NCI-H2171 treated with DMSO at 0.1 percent for 48 hours (cell line): ENCODE measurements at places on chromosomes 1 and 21.
A peak's percentile ranks its signal among the peaks of the same experiment; 100 is the strongest.

DNA sequence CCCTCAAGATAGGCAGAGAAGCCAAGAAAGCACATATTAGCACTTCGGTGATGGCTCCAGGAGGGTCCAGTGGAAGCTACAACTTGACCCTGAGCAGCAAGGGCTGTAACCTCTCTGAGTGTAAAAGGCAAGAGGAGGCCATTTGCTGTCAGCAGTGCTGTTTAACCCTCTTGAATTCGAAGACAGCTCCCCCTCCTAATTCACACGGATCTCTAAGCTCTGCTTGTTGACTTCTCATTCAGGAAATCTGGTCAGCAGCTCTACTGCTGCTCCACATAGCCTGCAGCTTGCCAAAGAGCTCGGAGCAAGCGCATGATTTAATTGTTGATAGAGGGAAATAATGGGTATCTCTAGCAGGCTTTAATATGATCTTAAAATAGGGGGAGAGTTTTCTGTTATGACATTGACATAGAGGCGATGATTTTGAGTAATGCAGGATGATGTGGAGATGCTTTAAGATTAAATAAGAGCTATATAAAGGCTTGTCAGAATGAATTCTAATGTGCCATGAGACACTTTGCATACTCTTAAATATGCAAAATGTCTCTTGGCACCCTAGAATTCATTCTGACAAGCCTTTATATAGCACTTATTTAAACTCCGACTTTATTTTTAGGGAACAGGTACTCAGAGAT lies 79.4 kb upstream of the USH2A start:
- no peak for DNase-seq

- no peak for DNase-seq
These were observed 95.2 kb downstream of the CAMK2N1 start for GRCh38 chr1:20390589-20391331.

GRCh38 chr1:7610106-7610731 lies 160.9 kb upstream of the VAMP3 start:
- no peak for DNase-seq

DNA sequence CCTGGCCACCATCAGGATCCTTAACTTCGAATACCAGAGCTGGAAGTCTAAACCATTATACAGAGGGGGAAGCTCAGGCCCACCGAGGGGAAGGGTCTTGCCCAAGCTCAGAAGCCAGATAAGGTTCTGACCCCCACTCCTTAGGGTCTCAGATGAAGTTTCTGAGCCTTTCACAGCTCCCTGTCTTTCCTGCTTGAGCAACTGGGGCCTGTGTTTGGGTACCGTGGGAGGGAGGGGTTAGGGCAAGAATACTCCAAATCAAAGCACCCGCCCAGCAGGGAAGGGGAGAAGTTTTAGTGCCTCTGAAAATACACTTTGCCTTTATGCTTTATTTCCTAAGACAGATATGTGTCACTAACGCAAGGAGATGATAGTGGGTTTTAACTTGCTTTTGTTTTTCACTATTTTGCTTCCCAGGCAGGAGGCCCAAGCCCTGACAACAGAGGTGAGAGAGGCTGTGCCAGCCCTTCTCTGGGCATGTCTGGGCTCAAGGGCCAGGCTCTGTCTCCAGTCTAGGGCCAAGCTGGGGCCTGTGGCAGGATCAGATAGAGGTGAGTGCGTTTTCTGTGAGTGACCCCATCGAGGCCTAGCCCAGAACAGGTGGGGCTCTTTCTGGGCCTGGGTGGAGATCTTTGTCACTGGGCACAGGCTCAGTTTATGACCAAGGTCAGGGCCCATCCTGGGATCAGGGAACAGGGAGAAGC lies 20.5 kb upstream of the TENT5B start:
- no peak for DNase-seq

DNA sequence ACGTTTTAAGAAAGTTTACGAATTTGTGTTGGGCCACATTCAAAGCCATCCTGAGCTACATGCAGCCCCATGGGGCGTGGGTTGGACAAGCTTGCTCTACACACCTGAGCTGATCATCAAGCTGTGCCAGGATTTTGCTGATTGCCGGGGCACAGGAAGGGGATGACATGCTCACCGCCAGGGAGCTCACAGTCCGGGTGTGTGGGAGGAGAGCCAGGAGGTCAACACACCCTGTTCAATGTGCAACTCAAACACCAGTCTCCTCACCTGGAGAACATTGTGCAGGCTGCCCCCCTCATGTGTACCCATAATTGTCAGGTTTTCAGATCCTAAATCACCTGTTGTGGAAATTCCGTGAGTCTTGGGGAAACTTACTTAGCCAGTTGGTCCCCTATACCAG lies 969 bp downstream of the CYP4A11 start:
- DNase-seq: no peak

GRCh38 chr1:2636733-2637132 lies 3.9 kb upstream of the MMEL1 start:
- peak; percentile 23 for DNase-seq

DNA sequence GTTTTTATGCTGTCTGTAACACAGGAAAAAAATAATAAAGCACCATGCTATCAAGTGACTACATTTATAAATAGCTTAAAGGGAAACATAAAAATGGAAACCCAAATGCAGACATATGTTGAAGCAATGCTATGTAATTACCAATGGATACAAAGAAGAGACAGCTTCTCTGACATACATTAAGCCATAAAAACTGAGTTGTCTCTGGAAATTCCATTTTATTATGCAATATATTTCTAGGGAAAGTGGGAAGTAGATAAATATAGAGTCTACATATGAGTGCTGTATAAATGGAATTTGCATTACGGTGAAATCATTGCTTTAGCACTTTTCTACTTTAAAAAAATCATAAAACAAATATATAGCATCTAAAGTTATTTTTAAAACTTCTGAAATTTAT lies 135.2 kb upstream of the COL11A1 start:
- DNase-seq: no peak

DNA sequence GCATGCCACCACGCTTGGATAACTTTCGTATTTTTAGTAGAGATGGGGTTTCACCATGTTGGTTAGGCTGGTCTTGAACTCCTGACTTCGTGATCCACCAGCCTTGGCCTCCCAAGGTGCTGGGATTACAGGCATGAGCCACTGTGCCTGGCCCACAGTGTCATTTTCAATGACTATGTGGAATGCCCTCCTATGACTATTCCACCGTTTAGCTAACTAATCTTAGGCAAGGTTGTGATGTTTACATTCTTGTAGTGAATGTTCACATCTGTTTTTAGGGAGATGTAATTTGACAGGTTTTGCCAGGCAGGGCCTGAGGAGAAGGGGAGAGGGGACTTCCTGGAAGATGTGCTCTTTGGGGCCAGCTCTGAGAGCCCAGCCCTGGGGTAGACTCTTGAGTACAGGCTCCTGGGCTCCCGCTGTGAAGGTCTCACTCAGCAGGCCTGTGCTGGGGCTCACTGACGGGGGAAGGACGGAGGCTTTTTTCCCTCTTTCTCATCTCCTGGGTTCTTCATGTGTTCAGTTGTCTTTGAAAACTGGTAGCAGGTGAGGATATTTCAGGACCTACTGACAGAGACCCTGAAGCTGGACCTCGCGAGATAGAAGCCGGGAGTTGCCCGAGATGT lies 13.2 kb downstream of the COQ8A start:
- no peak for DNase-seq

DNA sequence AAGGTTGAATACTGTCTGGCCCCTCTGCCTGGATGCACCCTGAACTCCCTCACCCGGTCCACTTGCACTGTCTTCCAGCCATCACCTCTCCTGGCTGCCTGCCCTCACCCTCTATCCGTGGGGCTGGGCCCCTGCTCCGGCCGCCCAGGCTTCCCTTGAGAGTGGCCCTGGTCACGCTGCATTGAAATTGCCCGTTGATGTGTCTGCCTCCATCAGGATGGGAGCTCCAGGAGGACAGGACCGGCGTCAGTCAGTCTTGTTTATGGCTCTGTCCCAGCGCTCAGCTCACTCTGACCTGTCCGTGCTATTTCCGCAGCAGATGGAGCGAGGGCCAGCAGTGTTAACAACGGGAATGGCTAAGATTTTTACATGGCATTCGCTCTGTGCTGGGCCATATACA lies 34.9 kb downstream of the FOXO6 start:
- DNase-seq: no peak

- DNase-seq: no peak
These were observed 2.2 kb upstream of the ARHGAP30 start for GRCh38 chr1:161071886-161072371.

- DNase-seq: no peak
These were observed 66.6 kb downstream of the SLC37A1 start for GRCh38 chr21:42580076-42580792.

- DNase-seq: peak; percentile 81
These were observed 93.2 kb downstream of the CCDC185 start for GRCh38 chr1:223486366-223486765.

- DNase-seq: no peak
These were observed 20.7 kb downstream of the ZNF695 start for GRCh38 chr1:246987083-246987690.

DNA sequence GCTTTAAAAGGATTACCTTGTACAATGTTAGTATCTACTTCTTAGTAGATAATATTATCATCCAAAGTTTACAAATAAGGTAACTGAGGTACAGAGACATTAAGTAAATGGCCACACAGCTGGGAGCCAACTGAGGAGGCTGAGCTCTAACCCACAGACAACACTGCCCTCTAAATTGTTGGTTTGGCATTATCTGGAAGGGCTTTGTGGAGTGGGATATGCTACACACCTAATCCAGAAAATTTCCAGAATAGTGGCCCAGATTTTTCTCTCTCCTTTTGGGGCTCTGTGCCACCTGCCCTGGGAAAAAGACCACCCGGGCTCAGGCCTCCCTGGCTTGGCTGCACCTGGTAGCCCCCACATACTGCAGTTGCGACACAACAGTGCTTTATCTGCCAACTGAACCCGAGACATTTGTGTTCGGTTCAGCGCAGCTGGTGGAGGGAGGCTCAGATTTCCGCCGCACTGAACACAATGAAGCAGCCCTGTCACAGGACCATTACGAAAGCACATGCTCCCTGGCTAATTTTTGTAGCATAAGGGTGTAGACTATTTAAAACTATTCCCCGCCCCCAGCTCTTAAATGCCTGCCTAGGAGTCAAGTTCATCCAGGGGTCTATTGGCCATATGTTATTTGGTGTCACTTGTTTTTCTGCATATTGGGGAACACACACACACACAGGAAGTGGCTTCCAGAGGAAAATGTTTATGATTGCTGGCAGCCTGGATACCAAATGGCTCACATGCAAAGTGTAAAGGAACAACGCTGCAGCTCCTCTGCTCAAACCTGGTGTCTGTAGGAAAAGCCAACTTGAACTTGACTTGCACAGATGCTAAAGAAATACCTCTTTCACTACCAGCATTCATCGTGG lies 92.3 kb upstream of the ESRRG start:
- peak; percentile 100 for DNase-seq

DNA sequence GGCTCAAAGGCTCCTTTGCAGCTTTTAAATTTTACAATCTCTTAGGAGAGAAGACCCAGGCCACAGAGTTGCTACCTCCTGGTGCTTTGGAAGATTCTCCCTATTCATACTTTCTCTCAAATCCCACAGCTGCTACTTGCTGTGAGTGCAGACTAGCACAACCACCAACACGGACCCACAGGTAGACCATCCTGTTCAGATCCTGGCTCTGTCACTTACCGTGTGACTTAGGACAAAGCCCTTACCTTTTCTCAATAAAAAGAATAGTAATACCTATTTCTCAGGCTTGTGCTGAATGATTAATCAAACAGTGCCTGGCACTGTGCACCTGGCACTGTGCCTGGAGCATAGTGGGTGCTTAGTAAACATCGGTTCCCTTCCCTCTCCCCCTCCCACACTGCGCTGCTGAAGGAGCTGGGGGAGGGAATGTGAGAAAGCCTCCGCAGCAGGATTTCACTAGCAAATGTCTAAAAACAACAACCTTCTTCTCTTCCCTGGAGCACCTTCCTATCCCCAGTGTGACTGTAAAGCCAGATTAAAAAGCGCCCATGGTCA lies 81.7 kb downstream of the PGM1 start:
- DNase-seq: peak; percentile 32

DNA sequence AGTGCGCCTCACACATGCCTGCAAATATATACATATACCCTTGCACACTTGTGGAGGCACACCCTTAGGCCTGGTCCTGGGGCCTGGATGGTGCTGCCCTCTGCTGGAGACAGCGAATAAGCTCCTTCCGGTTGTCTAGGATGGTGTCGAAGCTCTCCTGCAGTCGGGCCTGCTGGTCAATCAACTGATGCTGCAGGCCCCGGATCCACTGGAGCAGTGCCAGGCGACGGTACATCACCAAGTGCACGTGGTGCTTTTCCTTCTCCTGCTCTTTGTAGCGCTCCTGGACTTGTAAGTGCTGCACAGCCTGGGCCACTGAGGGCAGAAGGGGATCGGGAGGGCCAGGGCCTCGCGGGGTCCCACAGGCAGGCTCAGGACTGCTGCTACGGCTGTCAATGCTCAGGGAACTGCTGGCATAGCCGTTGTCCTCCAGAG lies 3.1 kb downstream of the C1orf216 start:
- DNase-seq: peak; percentile 36

- no peak for DNase-seq
These were observed 33.1 kb upstream of the COL6A2 start for GRCh38 chr21:46064870-46065214.

- no peak for DNase-seq
These were observed 4.8 kb downstream of the GBP7 start for GRCh38 chr1:89171067-89171438.

GRCh38 chr1:185400052-185400451 lies 83.0 kb upstream of the IVNS1ABP start:
- DNase-seq: no peak

DNA sequence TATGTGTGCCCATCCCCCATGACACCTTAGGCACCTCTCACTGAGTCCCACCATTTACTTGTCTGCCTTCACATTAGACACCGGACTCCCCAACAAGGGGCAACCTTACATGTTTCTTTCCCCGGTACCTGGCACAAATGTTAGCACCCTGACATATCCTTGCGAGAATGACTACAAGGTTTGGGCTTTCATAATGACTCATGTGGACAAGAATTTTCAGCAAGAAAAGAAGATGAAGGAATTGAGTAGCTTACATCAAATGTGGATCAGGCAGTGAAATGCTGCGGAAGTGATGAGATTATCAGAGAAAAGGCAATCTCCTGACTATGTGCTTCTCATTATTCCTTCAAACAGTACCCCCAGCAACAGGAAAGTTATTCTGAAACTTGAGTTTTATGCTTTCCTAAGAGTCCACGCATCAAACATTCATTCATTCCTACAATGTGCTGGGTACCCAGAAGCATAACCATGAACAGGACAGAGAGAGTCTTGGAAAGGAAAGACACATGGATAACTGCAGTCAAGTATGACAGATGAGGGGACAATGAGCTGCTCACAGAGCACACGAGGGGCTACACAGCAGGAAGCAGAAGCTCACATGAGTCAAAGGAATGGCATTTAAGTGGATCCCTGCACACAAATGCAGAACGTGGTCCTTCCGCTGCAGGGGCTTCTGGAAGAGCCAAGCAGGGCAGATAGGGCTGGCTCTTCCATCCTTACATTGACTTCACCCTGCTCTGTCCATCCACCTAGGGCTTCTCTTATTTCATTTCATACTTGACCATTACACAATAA lies 112.1 kb downstream of the PCNX2 start:
- no peak for DNase-seq
